ENCODE measurements at places on chromosomes 4 and X.

DNA sequence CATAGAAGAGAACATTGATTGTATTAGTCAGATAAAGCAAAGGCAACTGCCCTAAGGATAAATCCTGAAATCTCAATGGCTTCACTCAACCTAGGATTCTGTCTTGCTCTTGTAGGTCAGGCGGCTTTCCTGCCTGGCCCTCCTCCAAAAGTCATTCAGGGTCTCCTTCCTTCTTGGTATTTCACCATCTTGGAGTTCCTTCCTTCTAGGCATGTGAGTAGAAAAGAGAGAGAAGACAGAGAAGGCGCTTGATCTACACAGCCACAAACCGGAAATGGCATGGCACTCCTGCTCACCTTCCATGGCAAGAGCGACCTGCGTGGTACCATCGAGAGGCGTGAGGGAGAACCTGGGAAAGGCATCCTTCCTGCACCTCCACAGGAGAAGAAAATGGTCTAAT, 45.3 kb upstream of the HELT start:
- no peak for DNase-seq

DNA sequence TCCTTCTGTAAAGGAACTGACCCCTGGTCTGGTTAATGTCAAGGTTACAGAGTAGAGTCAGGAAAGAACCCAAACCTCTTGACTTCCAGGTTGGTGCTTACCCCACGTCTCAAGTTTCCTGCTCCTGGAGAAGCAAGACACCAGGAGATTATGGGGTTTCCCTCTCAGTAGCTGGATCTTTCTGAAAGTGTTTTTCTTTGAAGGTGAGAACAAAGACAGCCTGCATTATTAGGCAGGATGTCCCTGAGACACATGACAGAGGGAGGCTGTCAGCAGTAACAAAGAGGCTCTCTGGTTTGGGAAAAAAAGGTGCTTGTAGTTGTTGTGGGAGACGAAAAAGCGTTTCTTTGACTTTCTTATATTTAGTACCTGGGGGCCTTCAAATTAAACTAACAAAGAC, 44.7 kb upstream of the IGFBP7 start:
- DNase-seq, result no peak

DNA sequence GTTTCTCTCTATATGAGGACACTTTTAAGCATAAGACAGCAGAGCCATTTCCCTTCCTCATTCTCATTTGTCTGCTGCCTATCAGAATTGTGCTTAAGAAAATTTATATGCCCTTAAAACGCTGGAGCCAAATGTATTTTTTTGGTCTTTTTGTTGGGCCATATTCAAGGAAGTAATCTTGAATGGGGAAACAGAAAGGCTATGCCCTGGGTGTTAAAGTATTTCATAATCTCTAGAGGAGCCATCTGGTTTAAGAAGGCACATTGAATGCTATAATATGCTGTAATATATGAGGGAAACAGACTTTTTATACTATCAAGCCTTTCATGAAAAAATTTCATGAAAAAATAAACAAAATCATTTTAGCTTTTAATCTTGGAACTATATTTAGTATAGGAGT, 4.3 kb downstream of the DMD start:
- DNase-seq, result no peak

GRCh38 chr4:144411119-144411518, 234.8 kb upstream of the HHIP start:
- no peak for DNase-seq

DNA sequence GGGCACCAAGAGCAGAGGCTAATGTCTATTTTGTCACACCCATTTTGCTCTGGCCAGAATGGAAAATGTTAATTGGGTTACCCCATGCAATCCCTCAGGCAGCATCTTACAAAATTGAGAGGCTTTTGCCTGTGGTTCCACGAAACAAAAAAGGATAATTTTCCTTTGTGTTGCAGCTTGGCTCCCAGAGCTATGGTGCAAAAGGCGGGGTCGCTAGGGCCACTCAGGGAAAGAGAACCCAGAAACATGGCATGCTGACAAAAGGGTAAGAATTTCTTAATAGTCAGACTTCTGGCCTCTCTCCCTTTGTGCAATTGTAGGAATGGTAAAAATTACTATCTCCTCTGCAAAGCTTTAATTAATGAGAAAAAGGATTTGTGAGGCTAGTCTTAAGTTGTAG, 119.6 kb upstream of the BANK1 start:
- no peak for DNase-seq

GRCh38 chr4:148643851-148644250, 201.6 kb upstream of the NR3C2 start:
- DNase-seq, result no peak

Measured in stimulated activated CD8-positive, alpha-beta memory T cell treated with anti-CD3 and anti-CD28 coated beads, Interleukin-7, amount 100 ng/mL, for 24 hours (primary cell).